ENCODE measurements at places on chromosomes 6 and 20. TPM values are rescaled to one million over a fixed set of nuclear protein-coding genes. Genes with fewer than 3 reads are reported as not detected.

SRMS gene
- 0.16 TPM for total RNA-seq

GRCh38 chr6:113980937-113981554, 10.1 kb upstream of the HDAC2 start:
- no peak for DNase-seq

RPS6KA2 gene
- 22.7 TPM for total RNA-seq

GRCh38 chr20:7189231-7189630, 421.7 kb downstream of the BMP2 start:
- no peak for DNase-seq

SMLR1 gene
- total RNA-seq, result not detected

- DNase-seq, result no peak
Observed at GRCh38 chr6:17663226-17663625, 43.5 kb downstream of the NUP153 start.

LGSN gene
- total RNA-seq, result not detected

- no peak for DNase-seq
Observed at GRCh38 chr6:165858586-165858985, 195.5 kb upstream of the PDE10A start.

SAMD3 gene
- total RNA-seq, result not detected

- DNase-seq, result no peak
Observed at GRCh38 chr6:44251576-44252524, 4.9 kb downstream of the HSP90AB1 start.

GRCh38 chr6:105733556-105734162, 330.8 kb upstream of the PREP start:
- DNase-seq, result no peak

BPIFA1 gene
- not detected for total RNA-seq

DNA sequence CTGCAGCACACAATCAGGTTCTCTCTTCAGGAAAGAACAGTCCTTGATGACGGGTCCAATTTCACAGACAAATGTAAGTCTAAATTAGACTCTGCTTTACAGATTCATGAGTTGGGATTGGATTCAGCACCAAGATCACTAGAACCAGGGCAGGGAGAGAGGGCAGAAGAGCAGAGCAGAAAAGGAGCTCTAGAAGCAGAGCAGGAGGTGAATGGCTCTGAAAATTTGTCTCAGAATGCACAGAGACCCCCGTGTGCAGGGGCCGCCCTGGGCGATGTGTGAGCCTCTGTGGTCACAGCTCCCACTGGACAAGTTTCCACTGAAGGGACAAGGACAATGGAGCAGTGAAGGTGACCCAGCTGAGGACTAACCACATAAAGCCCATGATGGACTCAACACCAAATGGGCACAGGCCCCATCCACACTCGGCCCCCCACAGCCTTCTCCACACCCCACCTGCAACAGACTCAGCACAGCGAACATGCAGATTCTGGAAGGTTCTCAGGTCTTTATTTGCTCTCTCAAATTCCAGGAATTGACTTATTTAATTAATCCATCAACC, 3.5 kb downstream of the HLA-B start:
- DNase-seq, result no peak

DNA sequence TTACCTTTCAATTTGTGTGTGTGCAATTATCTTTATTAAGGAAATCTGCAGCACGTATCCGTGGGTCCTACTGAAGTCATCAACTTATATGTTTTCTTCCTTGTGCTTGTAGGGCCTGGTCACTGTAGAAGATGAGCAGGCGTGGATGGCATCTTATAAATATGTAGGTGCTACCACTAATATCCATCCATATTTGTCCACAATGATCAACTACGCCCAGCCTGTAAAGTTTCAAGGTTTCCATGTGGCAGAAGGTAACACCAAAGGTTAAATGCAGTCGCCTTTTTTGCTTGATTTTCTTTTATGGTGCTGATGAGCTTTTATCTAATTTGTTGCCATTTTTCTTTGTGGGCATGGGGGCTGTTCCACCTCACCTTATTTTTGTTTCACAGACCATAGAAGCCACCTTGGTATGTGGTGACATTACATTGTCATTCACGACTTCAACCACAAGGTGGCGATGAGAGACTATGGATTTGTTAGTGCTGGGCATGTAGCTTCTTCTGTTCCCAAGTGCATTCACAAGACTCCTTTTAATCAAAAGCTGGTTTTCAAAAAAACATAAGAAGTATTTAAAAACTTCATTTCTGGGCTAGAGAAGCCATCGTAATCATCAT, 106.5 kb upstream of the LAMP5 start:
- DNase-seq, result peak; percentile 62

DNA sequence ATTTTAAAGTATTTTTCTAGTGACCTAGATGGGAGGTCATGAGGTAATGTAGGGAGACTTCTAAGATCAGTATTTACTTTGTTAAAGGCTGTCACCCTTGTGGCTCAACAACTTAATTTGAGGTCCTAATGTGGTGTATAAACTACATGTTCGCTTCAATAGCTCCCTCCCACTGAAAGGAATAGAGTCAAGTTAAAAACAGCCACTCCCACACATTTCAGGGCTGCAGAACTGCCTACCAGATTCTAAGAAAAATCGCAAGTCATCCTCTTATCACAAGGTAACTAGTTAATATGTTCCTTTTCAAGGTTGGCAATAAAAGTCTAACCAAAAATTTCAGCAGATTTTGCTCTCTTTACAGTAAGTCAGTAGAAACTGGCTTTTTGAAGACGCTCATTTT, 15.1 kb downstream of the GSTA1 start:
- no peak for DNase-seq

- no peak for DNase-seq
Observed at GRCh38 chr20:48695255-48695654, 132.5 kb downstream of the PREX1 start.

- no peak for DNase-seq
Observed at GRCh38 chr6:166281104-166281503, 27.1 kb downstream of the PRR18 start.

- no peak for DNase-seq
Observed at GRCh38 chr20:63980317-63980805, 571 bp upstream of the PRPF6 start.

DNA sequence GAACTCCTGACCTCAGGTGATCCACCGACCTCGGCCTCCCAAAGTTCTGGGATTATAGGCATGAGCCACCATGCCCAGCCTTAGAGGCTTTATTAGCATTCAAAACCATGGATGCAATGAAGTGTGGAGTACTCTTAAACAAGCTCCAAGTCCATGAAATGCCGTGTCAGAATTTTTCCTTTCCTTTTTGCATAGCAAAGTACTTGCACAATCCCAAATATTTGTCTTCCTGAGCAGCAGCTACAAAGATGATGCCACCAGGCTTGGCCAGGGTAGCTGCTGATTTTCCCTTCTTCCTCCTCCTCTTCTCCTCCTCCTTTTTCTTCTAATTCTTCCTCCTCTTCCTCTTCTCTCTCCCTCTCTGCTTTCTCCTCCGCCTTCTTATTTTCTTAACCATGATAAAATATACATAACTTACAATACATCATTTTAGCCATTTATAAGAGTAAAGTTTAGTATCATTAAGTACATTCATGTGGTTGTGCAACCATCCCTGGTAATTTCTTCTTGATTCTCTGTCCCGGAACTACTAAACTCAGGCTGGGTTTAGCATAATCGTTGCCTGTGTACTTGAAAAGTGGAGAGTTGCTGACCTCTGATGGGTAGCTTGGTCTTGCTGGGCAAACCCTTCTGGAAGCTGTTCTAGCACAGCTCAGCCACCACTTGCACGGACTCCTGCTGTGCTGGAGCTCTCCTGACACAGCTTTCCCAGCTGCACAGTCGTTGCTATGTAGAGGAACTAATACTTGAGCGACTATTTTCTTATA, 20.3 kb downstream of the MUCL3 start:
- DNase-seq, result no peak

DNA sequence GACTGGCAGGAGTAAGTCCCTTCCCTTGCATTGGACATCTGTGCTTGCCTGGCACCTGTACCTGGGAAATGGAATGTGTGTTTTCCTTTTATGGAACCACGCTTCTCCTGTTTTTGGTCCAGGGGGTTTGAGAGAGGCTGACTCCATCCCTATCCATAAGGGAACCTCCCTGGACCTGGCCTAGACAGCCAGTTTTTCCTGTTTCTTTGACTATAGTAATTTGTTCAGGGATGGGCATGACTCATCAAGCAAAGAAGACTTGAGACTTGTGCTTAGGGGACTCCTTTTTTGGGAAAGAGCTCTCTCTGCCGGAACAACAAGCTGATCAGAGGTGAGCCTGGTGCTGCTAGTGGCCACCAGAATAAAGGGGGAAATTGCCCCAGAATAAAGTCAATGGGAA, 393.8 kb downstream of the CDH26 start:
- no peak for DNase-seq

PROCR gene
- total RNA-seq, result 32.1 TPM

- DNase-seq, result no peak
Observed at GRCh38 chr20:25308671-25309394, 60.9 kb downstream of the PYGB start.

DNA sequence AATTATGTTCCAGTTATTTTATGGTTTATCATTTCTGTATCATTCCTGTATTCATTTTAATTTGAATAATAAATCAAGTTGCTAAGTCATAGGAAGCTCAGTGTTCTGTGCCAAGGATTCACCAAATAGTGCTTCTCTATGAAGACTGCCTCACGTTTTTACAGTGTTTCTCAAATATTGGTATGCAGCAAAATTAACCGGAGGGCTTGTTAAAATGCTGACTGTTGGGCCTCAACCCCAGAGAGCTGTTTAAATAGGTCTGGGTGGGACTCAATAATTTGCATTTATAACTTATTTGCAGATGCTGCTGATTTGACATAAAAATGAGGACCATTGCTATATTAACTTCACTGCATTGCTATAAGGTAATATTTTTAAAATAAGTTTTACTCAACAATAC, 166.7 kb downstream of the TINAG start:
- DNase-seq, result no peak

DNA sequence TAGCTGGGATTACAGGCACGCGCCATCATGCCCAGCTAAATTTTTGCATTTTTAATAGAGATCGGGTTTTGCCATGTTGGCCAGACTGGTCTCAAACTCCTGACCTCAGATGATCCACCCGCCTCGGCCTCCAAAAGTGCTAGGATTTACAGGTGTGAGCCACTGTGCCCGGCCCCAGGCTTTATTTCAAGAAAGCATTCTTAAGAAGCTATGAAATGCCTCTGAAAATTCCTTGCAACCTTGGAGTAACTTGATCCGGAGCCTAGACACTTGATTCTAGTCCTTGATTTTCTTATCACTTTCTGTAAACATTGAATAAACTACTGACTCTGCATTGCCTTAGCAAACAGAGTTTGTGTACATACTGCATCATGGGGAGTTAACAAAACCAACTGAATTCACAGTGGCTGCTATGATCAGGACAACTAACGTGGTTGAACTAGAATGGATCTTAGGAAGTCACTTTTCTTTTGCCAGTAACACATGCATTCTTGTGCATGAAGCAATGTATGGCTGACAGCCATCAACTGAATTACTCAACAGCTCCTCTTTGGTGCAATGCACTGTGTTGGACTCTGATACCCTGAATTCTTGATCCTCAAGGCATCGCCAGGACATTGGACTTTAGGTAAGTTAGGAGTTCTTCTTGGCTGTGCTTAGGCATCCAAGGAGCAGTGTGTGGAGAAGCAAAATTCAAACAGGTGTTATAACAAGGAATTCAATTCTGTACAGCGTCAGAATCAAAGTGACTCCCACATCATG, 102.8 kb upstream of the TMEM170B start:
- peak; percentile 69 for DNase-seq

DNA sequence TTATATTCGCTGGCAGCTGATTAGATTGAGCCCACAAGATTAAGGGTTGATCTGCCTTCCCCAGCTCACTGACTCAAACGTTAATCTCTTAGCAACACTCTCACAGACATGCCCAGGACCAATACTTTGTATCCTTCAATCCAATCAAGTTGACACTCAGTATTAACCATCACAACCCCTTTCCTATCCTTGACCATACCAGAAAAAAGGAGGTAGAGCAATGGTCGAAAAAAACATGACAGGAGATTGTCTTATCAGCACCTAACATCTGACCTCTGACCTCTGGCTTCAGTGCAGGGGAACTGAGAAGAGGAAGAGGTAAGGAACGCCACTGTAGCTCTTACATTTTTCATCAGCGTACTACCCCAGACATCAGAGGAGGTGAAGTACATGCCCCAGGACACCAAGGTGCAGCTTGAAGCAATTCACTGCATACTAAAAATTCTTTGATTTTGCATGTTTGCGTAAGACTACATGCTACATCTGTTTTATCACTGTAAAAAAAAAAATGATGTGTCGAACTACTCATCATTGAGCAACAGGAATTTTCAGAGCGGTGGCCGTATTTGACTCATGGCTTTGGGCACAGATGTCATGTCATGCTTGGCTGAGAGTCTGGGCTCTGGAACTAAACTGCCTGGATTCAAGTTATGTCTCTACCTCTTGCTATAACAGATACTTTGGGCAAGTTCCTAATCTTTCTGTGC, 188.0 kb upstream of the TAB2 start:
- DNase-seq, result peak; percentile 67

DNA sequence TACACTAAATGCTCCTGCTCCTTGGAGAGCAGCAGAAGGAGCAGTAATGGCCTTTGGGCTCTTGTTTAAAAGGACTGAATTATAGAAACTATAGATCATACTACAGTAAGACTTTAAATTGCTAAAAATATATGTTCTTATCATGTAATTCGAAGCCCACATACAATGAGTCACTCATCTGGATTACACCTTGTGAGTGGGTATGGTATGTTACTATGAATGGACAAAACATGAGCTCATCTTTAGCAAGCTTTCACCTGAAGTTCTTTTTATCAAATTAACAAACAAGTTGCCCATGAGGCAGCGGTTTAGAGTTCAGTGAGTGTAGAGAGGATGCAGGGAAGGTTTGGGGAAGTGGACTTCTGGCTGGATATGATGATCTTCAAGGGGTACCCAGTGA, 114.4 kb upstream of the CCN2 start:
- no peak for DNase-seq

DNA sequence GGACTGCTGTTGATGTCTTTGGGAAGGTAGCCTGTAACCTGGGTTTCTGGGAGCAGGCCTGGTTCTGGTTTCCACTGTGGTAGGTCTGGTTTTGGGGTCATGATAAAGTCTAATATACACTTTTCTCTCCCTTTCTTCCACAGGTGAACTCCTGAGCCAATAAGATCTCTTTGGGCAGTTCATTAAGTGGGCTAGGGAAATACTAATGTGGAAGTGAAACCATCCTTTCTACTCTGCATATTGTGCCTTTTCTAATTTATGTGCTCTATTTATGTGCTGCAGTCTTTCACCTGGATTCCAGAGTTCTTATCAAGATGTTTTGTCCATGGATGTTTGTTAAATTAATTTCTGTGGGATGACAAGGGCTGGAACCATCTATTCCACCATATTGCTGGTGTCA, 165.7 kb upstream of the PTPRK start:
- no peak for DNase-seq

RHAG gene
- not detected for total RNA-seq

SPTLC3 gene
- total RNA-seq, result 62.5 TPM

MEP1A gene
- not detected for total RNA-seq

Measured in lower leg skin (tissue), 4 donors.